ENCODE measurements at places on chromosomes 7 and 10. TPM values are rescaled to one million over a fixed set of nuclear protein-coding genes. Genes with fewer than 3 reads are reported as not detected.
A peak's percentile ranks its signal among the peaks of the same experiment; 100 is the strongest.

Gene PRR15
- not detected for total RNA-seq

Gene MBL2
- total RNA-seq = not detected

Gene AOAH
- total RNA-seq = 30.3 TPM

Gene PEX1
- 19.7 TPM for total RNA-seq

Gene HGF
- not detected for total RNA-seq

Gene OPALIN
- total RNA-seq = not detected

Gene KCNMA1
- total RNA-seq = not detected

Gene MEIG1
- total RNA-seq = not detected

Gene GAD2
- not detected for total RNA-seq

Gene H2BK1
- not detected for total RNA-seq

Gene ATP6V0A4
- total RNA-seq = not detected

Gene PLAU
- not detected for total RNA-seq

Gene AKR1C8
- total RNA-seq = 0.27 TPM

Gene CROT
- total RNA-seq = 8.5 TPM

Gene TNPO3
- total RNA-seq = 17.1 TPM

Gene TMEM209
- 18.3 TPM for total RNA-seq

Gene NODAL
- not detected for total RNA-seq

Gene MALRD1
- total RNA-seq = not detected

DNA sequence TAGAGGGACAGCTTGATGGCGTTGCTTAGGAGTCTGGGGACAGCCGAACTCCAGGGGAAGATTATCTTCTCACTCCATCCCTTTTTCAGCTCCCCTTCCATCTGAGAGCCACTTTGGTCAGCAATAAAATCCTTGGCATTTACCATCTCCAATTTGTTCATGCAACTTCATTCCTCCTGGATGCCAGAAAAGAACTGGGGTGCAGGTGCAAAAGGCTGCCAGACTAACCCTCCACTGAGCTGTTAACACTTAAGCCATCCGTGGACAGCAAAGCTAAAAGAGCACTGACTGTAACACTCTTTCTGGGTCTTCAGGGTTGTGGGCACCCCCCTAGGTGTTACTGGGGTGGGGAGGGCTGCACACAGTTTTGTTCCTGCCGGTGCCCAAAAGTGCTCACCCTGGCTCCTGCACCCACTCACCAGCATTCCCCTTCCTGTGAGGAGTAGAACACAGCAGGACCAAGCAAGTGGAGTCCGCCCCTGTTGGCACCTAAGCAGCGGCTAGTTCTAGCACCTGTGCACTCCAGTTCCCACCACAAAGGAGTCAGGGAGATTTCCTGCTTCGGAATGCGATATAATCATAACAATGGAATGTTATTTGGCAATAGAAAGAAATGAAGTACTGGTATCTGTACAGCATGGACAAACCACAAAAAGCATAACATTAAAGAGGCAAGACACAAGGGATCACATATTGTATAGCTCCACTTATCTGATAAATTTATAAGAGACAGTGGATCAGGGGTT is 95.1 kb downstream of the NPY start:
- no peak for DNase-seq

DNA sequence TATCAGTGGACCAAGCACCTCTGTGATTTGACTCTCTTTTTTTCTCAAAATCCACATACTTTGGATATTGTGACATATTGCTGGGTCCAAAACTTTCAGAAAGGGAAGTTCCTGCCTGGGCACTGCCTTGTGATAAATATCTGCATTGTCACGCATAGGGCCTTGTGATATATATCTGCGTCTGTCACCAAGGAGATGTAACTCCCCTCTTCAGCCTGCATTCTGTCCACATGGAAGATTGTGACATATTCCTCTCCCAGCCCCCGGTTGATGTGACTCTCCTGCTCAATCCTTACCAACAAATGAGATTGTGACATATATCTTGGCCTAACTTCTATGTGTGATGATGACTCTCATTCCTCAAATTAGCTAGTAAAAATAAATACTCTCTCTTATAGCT is 25.4 kb upstream of the ZNF107 start:
- DNase-seq = no peak

- no peak for DNase-seq
Measured at GRCh38 chr7:155404976-155405375, 53.0 kb upstream of the EN2 start.

DNA sequence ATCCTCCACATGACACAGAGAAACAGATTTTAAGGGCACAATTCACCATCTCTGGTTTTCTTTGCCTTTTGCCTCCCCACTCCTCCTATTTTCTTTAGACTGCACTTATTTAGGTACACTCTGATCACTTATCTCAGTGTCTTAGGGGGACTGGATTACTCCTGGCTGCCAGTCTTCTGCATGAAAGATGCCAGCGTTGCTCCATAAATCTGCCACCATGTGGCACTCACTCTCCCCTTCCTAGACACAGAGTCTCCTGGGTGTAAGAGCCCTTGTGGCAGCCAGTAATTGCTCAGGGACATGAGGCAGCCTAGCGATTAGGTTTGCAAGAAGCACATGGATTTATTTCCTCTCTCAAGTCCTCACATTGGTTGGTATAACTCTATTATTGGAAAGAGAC is 34.5 kb upstream of the RBM20 start:
- no peak for DNase-seq

DNA sequence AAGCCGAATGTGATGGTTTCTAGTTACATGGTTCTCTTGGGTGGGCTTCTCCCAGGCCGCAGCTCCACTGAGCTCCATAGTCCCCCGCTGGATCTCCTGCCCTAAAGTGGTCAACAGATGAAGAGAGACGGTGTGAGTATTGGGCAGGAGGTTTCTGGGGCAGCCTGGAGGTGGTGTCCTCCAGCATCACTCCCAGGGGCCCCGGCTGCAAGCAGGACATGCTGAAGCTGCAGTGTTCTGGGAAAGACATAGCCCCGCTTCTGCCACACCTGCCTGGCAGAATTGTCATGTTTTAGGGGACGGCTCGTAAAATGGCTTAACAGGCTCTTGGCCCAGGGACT is 40.4 kb downstream of the CALML3 start:
- DNase-seq = no peak

- no peak for DNase-seq
Measured at GRCh38 chr10:64773357-64773756, 1252.2 kb downstream of the REEP3 start.

GRCh38 chr10:121942749-121943416 is 15.1 kb upstream of the ATE1 start:
- DNase-seq = no peak

GRCh38 chr7:18201350-18201749 is 173.7 kb upstream of the PRPS1L1 start:
- DNase-seq = no peak

DNA sequence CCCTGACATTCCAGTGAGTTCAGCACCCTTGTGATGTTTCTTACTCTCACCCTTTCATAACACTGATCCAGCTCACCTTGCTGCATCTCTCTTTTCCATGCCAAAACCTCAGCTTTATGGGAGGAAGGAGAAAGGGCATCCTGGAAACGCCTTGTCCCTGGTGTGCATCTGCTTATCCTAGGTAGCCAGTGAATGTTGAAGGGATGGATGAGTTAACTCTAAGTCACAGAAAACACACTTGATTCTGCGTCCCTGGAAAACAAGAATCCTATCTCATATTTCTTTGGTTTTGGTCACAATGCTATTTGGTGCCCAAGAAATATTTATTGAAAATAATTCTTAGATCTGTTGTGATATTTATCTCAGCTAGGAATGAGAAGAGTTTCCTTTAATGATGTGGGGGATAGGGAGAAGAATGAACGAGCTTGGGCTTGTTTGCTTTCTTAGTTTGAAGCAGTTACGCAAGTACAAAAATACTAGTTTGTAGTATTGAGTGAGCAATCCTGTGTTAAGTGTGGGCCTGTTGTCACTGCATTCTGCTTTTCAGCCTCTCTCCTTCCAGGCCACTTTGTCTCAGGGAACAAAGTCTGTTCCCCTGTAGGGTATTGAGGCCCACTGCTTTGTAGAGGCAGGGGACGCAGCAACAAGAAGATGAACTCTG is 126.5 kb downstream of the ARID5B start:
- DNase-seq = no peak

DNA sequence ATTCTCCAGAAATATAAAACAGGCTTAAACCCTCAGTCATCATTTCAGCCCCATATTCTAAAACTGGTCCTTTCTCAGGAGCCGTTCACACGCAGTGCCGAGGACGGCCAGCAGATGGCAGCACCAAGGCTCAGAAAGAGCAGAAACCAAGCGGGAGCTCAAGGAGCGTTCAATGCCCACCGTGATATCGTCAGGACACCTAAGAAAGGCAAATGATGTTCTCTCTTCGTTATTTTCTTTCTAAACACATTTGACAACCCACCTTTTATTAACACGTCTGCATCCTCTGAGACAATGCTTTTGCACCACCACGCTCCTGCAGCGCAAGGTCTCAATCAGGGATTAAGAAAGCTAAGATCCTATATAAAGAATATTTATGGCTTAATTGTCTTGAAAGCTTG is 45.7 kb upstream of the RBM33 start:
- DNase-seq = peak; percentile 82

- no peak for DNase-seq
Measured at GRCh38 chr7:30831227-30831626, 60.0 kb downstream of the MINDY4 start.

GRCh38 chr7:111886233-111886632 is 320.0 kb downstream of the DOCK4 start:
- DNase-seq = no peak

DNA sequence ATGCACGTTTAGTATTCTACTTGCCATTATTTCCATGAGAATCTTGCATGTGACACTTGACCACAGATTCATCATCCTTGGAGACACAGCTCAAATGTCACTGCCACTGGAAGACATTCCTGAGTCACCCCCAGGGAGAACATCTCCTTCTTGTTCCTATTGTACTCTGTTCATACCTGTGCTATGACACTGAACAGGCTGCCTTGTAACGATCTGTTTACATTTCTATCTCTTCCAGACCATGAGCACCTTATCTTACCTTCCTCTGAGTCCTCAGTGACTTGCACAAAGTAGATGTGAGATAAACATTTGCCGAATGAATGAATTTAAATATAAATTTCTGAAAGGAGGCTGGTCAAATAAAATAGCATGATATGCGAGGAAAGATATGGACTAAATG is 331.9 kb upstream of the LRRN3 start:
- no peak for DNase-seq

DNA sequence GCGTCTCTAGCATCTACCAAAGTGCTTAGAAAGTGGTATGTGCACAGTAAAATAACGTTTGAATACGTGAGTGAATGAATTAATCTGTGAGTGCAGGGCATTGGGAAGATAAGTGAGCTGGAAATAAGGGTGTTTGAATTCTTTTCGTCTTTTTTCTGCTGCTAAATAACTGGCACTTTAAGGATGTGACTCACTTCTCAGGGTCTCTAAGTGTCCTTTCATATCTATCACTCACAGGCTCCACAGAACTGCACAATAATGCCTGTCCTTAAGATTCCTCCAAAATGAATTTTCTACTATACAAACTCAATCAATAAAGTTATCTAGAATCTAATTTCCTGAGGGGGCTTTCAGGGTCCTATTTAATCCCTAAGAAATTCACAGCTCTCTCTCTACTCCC is 3.2 kb upstream of the DGKB start:
- DNase-seq = no peak

DNA sequence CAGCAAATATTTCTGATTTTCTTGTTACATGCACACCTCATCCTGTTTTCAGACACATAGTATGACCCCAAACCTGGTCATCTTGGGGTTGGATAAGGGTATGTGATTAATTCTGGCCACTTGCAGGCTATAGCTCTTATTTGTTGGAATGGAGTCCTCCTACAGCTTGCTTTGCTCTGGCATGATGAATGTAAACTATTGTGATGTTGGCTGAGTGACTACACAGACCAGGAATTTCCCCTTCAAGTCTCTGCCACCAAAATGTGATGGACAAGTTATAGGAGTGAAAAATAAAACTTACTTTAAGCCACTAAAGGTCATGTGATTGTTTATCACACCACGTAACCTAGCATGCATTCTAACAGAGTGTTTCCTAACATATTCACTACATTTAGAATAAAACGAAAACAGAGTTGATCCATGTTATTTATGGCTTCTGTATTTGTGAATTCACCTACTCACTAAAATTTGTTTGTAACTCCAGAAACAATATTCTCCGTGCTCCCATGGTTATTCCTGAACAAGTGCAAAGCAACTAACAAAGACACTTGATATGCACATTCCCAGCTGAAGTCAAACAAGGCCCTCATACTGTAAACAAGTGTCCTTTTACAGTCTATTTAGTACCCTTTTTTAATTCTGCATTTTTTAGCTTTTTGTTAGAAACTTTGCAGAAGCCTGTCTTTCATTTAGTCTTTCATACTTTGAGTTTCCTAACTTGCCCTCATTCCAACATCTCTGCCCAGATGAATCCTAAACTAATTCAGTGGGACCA is 599.2 kb upstream of the PCDH15 start:
- no peak for DNase-seq

GRCh38 chr10:109698882-109699664 is 224.2 kb downstream of the XPNPEP1 start:
- DNase-seq = no peak

DNA sequence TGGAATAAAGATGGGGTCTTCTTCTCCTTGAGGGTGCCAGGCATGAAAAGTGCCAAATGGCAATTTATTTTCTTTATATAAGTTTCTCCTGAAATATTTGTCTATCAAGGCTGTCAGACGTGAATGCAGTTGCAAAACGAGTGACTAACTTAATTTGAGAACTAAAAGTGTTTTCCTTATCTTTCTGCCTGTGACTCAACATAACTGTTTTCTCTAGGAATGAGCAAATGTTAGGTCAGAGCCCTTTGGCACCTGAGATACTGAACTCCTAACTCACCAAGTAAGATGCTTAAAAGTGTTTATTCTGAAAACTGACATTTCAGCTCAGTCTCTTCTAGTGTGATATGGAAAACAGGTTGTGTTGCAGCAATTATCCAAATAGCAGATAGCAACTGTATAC is 197.0 kb downstream of the STK31 start:
- no peak for DNase-seq

DNA sequence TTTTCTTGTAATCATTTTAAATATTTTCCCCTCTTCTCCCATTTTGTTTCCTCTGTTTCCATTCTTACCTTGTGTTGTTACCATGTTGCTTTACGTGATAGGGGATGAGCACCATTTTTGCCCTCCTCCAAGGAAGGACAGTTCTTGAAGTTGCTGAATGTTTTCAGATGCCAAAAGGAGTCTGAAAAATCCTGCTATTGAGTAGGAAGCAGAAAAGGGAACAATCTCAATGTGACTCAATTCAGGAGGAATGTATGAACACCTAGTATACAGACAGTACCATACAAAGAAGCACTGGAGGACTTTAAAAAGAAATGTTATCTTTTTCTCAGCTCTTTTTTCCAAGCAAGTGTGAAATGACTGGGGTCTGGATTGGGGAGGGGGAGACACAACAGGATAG is 5.1 kb upstream of the NAMPT start:
- DNase-seq = no peak

- no peak for DNase-seq
Measured at GRCh38 chr7:151177310-151177709, 9.7 kb downstream of the ASB10 start.

- DNase-seq = no peak
Measured at GRCh38 chr10:122112021-122112616, 123.2 kb downstream of the TACC2 start.

Measured in CD4-positive, alpha-beta T cell (primary cell).